Suprapubic skin (tissue), 4 donors: ENCODE measurements at places on chromosomes 7 and 10.
A peak's percentile ranks its signal among the peaks of the same experiment; 100 is the strongest.

DNA sequence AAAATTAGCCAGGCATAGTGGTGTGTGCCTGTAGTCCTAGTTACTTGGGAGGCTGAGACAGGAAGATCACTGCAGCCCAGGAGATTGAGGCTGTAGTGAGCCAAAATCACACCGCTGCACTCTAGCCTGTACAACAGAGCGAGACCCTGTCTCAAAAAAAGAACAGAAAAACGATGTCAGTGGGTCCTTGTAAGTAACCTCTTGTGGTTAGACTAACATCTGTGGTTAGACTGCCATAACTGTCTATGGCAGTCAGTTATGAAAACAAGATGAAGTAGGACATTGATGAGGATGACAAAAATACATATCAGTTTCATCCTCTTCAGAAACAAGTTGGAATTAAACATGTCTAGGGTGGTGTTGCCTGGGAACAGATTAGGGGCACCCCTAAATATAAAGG lies 53.3 kb downstream of the AKAP9 start:
- no peak for DNase-seq

DNA sequence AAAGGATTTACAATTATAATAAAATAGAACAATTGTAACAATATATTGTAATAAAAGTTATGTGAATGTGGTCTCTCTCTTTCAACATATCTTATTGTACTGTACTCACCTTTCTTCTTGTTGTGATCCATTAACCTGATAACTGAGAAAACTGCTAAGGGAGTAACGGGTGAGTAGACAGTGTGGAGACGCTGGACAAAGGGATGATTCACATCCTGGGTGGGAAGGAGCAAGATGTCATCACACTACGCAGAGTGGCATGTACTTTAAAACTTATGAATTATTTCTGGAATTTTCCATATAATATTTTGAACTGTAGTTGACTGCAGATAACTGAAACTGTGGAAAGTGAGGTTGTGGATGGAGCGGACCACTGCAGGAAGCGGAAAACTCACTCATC lies 91.2 kb upstream of the PLPP4 start:
- no peak for DNase-seq

DNA sequence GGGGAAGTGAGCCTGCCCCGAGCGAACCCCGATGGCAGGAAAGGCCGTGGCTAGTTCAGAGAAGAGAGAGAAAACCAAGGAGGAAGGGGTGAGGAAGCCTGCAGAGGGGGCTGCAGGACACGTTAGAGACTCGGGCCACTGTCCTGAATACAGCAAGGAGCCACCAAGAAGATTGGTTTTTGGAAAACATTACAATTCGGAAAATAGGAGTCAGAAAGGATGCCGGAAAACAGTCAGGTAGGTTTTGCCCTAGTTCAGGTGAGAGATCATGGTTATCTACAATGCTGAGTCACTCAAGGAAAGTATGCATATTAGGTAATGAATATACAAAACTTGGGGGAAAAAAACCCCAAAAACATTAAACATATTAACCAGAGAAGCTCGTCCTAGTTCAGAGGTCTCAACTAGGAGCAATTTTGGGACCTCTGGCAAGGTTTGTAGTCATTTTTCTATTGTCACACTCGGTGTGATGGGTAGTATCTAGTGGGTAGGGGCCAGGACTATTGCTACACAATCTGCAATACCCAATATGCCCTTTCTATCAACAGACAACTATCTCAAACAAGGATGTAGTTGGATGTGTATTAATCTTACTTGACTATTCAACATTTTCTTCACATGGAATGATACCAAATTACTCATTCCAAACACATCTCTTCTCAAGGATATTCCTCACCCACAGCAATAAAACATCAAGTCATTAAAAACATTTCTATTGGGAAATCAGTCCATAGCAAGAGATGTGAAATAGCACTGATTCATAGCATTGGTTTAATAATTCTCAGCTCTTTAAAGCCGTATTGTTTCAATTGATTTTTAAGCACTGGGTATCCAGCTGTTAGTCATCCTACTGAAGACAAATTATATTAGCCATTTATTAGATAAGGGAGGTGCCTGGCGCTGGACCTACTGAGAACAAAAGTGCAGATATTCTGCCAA lies 74.4 kb upstream of the RSU1 start:
- peak; percentile 84 for DNase-seq

- no peak for DNase-seq
Observed at GRCh38 chr10:79413196-79413595, 32.2 kb downstream of the ZCCHC24 start.

DNA sequence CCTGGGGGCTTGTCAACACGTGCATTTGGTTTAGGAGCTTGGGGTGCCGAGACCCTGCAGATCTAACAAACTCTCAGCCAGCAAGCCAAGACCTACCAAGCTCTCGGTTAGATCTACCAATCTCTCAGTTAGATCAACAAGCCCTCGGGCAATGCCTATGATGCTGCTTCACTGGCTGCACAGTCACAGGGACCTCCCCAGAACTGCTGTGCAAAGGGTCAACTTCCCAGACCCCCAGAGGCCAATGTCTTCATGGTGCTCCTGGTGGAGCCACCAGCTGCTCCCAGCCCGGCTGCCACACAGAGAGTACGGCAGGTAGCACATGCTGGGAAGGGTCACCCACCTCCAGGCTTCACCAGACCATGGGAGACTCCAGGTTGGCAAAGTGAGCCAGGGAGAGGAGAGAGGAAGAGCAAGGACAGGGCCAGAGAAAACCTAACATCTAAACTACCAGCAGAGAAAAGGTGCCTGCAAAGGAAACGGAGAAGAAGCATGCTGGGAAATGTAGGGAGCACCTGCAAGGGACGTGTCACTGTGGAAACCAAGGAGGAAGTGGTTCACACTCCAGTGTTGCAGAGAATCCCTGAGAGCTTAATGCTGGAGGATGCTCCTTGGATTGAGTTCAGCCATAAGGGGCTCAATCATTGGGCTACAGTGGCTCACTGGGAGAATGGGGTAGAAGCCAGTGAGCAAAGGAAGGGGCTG lies 51.5 kb upstream of the GDF10 start:
- DNase-seq, result no peak

- no peak for DNase-seq
Observed at GRCh38 chr7:74173074-74173473, 1.1 kb upstream of the EIF4H start.

DNA sequence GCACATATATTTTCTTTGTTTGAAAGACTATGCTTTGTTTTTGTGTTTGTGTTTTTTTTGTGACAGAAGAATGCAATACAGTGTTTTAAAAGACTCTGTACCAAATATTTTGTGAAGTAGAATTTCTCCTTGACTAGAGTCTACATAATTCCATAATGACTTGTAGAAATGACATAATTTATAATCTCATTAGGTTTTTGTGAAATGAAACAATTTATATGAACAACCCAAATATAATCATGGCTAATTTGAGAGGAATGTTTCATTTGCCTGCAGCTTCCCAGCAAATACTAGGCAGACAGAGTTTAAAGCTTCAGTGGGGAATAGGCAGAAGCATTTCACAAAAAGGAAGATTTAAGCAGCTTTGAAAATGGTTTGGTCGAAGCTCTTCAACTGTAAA lies 215.6 kb upstream of the LRRN3 start:
- DNase-seq, result no peak

DNA sequence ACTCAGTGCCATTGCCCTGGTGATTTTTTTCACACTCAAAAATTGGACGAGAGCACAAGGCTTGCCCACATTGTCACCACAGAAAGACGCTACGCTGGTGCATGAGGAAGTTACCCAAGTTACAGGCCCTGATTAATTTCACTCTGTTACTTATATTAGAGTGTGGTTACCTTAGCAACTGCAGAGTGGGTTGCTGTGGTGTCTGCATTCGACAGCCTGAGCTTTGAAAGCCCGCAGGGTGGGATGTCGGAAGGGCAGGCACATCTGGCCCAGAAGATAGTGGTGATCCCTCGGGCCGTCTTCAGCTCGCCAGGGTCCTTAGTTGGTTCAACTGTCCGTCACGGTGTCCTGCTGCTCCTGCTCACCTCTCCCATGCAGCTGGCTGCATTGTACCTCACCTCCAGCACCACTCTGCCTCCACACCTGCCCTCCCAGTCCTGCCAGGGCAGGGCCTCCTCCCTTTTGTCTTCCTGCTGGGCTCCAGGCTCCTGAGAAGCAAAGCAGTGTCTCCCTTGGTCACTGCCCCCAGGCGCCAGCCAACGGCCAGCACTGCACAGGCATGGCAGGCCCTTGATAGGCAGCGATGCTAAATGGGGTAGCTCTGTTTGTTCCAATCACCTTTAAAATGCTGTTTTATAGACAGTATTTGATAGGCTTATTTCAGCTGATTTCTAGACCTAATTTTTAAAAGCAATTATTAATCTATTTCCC lies 167.2 kb downstream of the EBF3 start:
- DNase-seq, result no peak

- no peak for DNase-seq
Observed at GRCh38 chr10:95303535-95303934, 12.7 kb upstream of the PDLIM1 start.
